ENCODE measurements at places on chromosomes 4 and X.

DNA sequence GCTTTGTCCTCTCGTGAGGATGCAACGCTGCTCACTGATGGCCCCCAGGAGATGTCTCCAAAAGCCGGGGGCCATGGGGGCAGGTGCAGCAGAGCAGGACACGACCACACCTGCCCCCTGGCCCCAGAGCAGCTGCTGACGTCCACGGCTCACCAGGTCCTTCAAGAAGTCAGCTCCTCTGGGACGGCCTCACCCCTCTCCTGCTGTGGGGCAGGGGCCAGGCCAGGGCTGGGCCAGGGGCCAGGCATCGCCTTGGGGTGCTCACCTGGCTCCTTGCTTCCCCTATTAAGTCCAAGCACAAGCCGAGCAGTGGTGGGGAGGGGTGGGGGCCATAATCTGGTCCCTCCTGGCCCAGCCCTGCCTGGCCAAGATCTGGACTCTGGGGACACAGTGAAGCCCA is 28.6 kb upstream of the MXD4 start:
- DNase-seq, result no peak

- DNase-seq, result no peak
These were observed 42.4 kb upstream of the SLC2A9 start for GRCh38 chr4:10063544-10064300.

GRCh38 chr4:42995343-42995944 is 102.9 kb downstream of the GRXCR1 start:
- DNase-seq, result no peak

- no peak for DNase-seq
These were observed 15.0 kb downstream of the UVSSA start for GRCh38 chr4:1362046-1362445.

DNA sequence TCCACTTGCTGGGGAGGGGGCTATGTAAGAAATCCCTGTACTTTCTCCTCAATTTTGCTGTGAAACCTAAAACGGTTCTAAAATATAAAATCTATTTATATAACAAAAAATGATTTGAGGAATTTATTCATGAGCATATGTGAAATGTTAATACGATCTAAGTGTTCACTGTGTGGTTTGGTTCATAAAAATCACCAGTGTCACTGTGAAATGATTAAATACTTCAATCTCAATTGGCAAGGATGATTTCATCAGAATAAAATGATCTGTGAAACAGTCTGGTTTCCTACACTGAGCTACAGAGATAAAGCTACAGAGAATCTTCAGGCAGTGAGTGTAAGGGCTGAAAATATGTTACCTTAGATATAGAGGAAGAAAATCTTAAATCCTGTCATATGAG is 153.4 kb downstream of the GPM6A start:
- DNase-seq, result no peak

DNA sequence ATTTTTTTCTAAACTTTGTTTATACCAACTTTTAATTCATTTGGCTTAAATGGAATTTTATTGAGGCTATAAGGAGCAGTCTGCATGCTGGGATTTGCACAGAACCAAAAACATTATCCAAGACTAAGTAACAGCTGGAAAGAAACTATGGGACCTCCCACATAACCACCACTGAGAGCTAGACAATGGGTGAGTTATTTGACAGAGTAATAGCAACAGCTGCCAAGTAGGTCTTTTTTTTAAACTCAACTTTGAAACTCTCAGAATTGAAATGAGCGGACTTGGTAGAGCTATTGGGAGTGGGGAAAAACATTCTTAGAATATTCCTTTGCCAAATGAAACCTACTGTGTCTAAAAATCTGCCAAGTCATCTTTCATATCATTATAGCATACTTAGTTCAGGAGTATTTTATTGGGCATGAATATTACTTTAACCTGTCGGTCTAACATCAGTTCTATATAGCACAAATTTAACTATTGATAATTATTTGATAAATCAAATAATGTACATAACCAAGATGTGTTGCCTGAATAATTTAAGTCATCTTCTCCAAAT is 1428.0 kb downstream of the PCDH7 start:
- DNase-seq, result no peak

DNA sequence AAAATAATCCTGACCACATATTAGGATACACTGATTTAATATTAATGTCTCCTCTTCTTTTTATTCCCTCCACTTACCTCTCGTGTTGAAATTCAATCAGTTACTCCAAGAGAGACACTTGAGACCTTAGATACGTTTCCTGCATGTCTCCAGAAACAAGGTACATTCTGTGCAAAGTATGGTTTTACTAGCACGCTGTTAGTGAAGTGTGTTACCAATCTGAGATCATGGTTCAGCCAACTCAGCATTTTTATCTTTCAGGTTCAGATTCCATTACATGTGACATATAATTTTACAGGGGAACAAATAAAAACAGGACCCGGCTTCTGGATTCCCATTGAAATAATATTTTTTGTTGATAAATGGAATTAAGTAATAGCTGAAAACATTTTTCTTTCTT is 32.2 kb downstream of the PDLIM5 start:
- no peak for DNase-seq

GRCh38 chr4:3243136-3243780 is 5.7 kb upstream of the MSANTD1 start:
- no peak for DNase-seq

- DNase-seq, result peak; percentile 42
These were observed 84.8 kb downstream of the AFAP1 start for GRCh38 chr4:7854697-7855370.

DNA sequence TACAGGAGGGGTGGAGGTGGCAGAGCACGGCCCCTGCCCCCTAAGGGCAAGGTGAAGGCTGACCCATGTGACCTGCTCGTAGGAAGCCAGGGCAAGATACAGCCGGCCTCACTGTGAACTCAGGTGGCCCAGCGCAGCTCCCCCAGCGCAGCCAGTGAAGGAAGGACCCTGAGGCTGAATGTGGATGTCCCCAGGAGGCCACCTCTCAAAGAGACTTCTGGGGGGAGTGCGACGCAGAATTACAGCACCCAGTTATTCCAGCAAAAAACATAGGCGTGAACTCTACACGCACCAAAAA is 52.6 kb downstream of the ZFYVE28 start:
- no peak for DNase-seq

DNA sequence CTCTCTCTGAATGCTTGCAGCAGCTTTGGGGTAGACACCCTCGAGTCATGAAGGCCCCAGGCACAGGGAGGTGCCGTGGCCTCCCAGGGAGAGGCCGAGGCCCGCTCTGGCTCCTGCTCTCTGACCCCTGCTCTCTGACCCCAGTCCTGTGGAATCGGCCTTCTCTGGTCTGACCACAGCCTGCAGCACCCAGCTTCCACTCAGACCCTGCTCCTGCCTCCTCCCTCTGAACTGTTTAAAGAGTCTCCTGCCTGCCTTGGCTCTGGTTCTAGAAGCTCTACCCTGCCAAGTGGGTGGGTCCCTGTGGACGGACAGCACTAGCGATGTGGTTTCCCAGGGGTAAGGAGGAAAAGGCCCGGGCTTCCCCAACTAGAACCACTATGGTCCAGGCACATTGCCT is 78.2 kb upstream of the TMEM150C start:
- no peak for DNase-seq

- DNase-seq, result no peak
These were observed at the start of gene CXCL11 for GRCh38 chr4:76035799-76036380. Gene CXCL11, minus strand, starts transcription at chr4:76036070. Its CDS starts 83 bp downstream, at chr4:76035987.

DNA sequence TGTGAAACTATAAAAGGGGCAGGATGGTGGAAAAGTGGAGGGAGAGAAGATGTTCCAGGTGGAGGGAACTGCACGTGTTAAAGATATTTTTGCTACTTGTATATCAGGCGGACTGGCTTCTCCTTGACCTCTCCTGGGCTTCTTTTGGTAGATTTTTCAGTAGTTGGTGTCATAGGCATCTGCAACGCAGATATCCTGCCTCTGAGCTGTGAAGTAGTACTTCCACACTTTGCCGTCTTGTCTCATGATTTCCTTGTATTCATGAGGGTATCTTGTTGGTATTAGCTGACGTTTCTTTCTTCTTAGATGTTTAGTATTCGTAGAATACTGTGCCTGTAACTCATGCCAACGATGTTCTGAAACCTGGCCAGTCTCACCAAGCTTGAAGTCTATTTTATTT is 81.0 kb downstream of the WWC2 start:
- DNase-seq, result no peak

DNA sequence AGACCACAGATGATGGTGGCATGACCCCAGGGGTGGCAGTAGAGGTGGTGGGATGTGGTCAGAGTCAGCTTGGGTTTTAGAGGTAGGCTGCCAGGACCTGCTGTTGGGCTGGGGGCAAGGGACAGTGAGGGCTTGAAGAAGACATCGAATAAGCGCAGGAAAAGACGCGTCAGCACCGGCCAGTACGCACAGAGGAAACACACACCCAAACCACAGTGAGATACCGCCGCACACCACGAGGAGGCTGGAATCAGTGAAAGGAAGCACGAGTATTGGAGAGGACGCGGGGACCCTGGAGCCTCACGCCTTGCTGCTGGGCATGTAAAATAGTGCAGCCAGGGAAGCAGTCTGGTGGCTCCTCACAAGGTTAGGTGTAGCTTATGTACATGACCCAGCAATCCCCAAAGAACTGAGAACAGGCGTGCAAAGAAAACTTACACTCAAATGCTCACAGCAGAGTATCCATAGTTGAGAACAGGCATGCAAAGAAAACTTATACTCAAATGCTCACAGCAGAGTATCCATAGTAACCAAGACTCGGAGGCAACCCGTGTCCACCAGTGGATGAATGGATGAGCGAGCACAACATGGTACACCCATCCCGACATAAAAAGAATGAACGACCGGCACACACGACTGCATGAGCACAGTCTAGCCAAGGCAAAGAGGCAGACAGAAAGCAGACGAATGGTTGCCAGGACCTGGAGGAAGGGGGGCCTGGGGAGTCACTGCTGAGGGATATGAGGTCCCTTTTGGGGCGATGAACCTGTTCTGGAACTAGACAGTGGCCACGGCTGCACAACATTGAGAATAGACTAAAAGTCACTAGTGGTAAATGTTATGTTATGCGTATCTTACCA is 13.3 kb downstream of the PDZD4 start:
- DNase-seq, result peak; percentile 38

- DNase-seq, result no peak
These were observed 298.5 kb upstream of the NR3C2 start for GRCh38 chr4:148740701-148741100.

- DNase-seq, result no peak
These were observed 58.1 kb downstream of the NBDY start for GRCh38 chrX:56786889-56787733.

GRCh38 chr4:105451346-105451745 is 22.5 kb downstream of the PPA2 start:
- DNase-seq, result no peak

DNA sequence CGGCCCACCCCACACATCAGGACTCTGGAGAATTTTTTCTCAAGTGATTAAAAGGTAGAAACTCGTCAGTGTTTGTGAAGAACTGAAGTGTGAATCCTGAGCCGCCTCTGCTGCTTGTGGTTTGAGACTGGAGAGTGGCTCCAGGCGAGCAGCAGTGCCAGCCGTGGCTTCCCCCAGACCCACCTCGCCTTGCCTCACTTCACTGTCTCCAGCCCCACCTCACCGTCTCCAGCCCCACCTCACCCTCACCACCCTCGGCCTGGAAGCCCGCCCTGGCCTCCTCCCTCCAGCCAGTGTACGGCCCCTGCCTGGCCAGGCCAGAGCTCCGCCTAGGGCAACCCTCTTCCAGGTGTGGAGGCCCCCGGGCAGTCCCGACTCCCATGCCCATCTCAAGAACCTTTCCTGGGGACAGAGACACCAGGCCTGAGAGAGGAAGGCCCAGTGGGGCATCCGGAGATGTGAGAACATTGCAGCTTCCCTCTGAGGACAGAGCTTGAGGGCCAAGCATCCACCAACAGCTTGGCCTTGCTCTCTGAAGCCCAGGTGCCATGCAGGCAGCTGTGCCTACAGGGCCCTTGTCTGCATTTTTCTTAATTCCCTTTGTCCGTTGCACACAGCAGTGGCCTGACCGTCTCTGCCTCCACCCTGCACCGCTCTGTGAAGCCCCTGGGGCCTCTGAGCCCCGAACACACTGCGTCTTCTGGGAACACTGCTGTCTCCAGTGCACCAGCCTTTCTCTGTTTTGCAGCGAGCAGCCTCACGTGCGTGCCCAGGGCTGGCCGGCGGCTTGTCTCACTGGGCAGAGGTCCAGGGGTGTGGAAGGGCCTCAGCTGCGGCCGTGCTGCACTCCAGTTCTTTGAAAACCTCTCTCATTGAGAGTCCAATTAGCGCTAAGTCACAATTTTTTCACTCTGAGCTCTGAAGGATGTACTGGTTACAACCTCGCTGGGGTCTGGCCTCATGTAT is 13.8 kb downstream of the SH3BP2 start:
- DNase-seq, result no peak

GRCh38 chr4:53905941-53906377 is 158.4 kb downstream of the CHIC2 start:
- no peak for DNase-seq

DNA sequence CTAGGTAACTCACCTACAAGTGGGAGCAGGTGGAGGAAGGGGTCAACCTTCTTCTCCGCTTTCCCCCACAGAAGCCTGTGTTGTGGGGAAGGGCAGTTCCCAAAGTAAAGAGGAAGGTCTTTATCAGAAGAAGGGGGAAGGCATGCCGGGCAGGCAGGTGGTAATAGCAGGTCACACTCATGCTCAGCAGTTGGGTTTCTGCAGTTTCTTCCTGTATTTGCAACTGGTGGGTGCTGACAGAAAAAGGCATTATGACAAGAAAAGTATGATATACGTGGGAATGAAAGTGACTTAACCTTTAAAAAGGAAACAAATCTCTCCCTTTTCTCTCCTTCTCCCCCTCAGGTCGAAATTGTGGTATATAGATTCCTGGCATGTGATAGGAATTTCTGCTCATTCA is 3.7 kb downstream of the MTMR1 start:
- DNase-seq, result no peak

DNA sequence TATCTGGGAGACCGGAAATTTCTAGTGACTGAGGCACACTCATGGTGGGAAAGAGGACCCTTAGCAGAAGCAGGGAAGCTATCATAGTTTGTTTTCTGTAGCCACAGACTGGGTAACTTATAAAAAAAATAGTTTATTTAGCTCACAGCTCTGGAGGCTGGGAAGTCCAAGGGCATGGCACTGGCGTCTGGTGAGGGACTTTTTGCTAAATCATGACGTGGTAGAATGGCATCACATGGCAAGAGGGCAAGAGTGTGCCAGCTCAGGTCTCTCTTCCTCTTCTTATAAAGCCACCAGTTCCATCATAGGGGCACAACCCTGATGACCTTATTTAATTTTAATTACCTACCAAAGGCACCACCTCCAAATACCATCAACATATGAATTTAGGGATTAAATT is 13.3 kb downstream of the APLN start:
- no peak for DNase-seq

DNA sequence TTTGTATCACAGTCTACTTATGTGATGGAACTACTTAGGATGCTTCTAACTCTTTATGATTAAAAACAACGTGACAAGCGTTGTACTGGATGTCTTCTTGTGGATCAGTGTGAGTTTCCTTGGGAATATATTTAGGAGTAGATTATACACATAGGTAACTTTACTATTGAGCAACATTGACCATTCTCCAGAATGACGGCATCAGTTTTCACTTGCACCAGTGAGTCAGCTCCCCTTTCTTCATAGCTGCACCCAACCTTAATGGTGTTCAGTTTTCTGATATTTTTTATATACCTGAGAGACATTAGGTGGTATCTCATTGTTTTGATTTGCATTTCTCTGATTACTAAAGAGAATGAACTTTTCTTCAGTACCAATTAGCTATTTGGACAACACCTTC is 343.9 kb downstream of the ADGRL3 start:
- DNase-seq, result no peak

Data from stimulated activated CD4-positive, alpha-beta T cell treated with anti-CD3 and anti-CD28 coated beads, TNF-alpha, amount 100 ng/mL, for 24 hours (primary cell).